Stimulated activated CD8-positive, alpha-beta memory T cell treated with anti-CD3 and anti-CD28 coated beads, Interleukin-2, amount 100 ng/mL, for 48 hours (primary cell): ENCODE measurements at places on chromosomes 4 and X.

DNA sequence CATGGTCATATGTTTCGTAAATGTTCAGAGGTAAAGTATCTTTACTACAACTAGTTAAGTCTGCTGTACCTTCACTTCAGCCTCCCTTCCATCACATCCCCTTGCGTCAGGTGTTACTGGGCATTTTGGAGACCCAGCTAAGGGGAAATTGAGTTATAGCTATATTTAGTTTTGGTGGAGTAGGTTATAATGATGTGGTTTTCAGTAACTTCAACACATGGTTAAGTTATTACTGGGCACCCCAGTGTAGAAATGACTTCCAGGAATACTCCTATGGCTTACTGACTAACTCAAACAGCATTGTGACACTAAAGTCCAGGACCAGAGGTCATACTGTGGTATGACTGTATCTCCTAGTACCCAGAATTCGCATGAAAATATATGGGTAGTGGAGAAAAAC lies 23.4 kb upstream of the ACSL1 start:
- DNase-seq = no peak

DNA sequence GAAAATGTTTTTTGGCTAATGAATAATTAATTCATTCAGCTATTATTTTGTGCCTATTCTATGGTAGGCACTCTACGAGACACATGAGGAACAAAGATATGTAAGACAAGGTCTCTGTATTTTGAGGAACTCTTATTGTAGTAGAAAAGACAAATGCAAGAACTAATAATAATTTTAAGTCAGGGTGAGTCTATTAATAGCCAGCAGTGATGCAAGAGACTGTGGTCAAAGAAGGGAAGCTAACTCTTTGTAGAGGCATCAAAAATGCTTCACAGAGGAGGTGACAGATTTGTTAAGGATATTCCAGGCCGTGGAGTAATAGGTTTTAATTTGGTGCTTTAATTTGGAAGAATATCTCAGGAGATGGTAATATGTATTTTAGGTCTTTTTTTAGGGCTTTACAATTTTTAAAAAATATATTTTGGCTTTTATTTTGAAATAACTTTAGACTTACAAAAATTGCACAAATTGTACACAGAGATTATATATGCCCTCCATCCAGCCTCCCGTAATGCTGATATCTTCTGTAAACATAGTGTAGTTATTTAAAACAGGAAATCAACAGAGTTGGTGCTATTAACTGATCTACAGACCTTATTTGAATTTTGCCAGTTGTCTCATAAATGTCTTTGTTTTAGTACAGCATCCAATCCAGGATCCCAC lies 48.1 kb downstream of the DCLK2 start:
- DNase-seq = no peak

DNA sequence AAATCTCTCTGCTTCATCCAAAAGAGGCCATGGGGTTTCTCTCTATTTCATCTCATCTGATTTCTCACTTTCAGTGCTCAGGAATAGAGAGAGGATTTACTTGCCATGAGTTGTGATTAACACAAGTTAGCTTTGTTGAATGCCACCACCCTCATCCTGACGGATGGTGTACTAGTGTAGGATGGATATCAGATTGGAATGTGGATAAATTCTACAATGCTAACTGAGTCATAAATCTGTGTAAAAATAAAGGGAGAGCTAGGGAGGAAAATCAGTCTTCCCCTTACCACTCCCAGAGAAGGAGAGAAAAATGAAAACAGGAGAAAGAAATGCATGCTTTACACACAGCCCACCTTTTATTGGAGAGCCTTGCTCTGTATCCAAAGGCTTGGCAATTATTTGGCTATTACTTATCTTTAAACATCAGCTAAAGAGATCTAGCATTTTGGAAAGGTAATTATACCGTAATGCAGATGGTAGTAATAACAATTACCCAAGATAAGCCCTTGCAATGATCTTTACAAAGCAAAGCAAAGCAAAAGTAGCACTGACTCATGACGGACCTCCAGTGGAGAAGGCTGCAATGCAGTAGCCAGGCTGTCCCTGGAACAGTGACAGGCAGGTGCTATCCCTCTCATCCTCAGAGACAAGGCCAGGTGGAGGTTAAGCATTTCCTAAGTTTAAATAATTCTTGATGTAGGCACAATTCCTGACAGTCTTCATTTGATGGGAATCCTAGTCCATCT lies 306.3 kb upstream of the PPARGC1A start:
- no peak for DNase-seq

DNA sequence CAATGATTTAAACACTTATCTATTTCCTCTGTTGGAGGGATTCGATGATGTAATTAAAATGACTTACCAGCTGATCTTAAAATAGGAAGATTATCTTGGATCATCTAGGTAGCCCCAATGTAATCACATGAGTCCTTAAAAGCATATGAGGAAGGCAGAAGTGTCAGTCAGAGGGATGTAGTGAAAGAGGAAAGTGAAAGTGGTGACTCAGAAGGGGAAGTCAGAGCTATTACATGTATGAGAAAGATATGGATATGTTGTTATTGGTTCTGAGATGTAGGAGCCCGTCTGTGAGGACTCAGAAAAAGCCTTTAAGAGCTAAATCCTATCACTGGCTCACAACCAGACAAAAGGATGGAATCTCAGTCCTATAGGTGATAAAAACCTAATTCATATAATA lies 456.4 kb downstream of the DACH2 start:
- no peak for DNase-seq

- no peak for DNase-seq
Measured at GRCh38 chr4:138774940-138775339, 240.6 kb upstream of the NOCT start.

DNA sequence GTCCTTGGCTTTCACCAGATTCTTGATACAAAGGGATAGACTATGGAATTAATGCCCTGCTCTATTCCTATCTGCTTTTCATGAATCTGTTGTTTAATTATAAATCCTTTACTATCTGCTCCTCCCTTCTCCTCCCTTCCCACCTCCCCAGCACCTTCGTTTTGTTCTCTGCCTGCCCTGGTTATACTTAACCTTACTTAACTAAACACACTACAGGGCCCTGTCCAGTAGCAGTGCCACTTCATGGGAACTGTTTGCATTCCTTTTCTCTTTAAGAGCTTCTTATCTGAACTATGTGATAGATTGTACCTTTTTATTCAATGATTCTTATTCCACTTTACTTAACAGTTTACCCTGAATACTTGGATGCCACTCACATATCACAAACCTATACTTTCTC lies 830 bp downstream of the HOPX start:
- DNase-seq = no peak

DNA sequence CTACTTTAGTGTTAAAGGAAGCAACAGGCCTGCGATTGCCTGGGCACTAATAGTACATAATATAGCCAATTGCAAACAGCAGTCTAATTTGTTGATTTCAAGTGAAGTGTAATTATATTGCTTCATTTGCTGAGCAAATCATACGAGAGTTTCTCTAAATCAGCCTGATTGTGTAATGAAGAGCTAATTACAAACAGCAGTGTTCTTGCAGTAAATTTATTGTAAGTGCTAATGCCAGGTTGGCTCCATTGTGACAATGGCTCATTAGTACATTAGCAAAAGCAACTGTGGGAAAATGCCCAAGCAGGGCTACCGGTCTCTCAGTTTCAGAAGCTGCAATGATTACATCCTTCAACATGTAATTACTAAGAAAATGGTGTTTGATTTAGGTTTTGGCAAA lies 591.5 kb downstream of the GALNTL6 start:
- no peak for DNase-seq

DNA sequence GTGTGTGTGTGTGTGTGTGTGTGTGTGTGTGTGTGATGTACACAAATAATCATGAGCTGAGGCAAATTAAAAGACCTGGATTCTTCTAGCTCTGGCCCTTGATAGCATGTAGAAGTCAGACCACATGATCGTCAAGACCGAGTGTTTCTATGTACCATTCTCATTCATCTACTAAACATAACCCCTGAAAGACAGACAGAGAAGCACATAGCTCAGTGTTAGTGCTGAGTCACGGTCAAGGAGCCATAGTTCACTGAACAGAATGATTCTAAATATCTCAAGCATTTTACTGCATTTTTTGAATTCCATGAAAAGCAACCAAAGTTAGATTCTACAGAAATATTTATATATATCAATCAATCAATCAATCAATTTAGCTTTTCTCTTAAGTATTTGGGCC lies 412.3 kb upstream of the CXorf51A start:
- no peak for DNase-seq

GRCh38 chrX:104482757-104483156 lies 83.2 kb upstream of the IL1RAPL2 start:
- DNase-seq = no peak

DNA sequence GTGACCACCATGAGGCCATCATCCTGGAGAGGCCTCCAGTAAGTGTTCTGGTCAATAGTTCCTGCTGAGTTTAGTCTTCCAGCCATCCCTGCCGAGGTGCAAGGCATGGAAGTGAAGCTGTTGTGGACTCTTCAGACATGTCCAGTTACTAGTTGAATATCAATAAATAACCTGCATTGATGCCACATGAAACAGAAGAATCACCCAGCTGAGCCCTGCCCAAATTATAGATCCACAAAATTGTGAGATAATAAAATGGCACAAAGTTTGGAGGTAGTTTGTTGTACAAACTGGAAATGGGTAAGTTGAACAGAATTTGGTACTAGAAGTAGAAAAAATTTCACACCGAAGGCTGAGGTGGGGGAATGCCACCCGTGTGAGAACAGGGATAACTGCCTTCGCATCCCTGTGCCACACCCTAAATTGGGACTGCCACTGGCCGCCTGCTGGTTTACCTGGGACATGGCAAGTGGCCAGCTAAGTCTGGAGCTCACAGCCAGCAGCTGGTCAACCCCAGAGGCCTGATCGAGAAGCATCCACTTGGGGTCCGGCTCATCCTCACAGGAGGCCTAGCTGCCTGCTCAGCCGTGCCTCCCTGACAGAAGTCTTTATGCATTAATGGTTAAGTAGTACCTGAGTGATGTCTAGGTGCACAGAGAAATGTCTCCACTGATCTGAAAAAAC lies 184.5 kb downstream of the SPRY1 start:
- no peak for DNase-seq

- no peak for DNase-seq
Measured at GRCh38 chr4:159239629-159240028, 136.8 kb downstream of the RAPGEF2 start.

GRCh38 chrX:140151316-140151715 lies 186.0 kb upstream of the CXorf66 start:
- no peak for DNase-seq

DNA sequence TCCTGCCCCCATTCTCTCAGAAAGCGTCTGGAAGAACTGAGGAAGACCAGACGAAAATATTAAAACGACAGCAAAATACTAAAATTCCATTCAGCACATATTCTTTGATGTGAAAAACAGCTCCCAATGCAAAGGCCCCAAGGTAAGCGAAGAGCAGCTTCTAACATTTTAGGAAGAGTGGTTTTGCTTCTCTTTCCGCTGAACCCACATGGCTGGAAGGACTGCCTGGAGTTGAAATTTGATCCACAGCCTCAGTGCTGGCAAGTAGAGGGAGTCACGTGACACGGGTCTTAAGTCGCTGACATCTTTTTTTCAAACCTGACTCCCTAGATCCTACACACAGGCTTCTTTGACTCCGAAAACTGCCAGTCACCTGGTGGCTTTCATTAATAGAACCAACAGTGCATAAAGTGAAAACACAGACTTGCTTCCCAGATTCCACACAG lies at the start of gene FAM13A:
Gene FAM13A (minus strand): TSS at position 233 of the 446 bp plus-strand sequence. CDS start 221 bp downstream, at position 12.
- no peak for DNase-seq

GRCh38 chr4:173332021-173332487 lies 2.1 kb downstream of the HMGB2 start:
- no peak for DNase-seq

GRCh38 chr4:180960743-180961401 lies 1282.3 kb upstream of the TENM3 start:
- no peak for DNase-seq

- no peak for DNase-seq
Measured at GRCh38 chr4:65391382-65391781, 278.9 kb downstream of the EPHA5 start.

- no peak for DNase-seq
Measured at GRCh38 chr4:53943345-53944085, 120.9 kb downstream of the CHIC2 start.

DNA sequence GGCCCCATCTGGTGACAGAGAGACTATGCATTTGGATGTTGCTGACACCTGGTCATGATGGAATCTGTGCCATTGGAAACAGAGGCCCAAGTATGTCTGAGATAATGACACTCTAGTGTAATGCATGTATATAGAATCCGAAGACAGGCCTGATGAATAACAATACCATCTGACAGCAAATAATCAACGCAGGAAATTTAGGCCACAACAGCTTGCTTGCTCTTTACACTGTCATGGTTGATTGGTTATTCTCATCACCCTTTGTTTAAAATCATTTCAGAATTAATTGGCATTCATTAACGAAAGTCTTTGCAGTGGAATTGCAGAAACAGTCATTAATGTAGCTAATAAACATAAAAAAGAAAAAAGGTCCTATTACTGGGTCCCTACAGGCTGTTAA lies 194.8 kb downstream of the AFF2 start:
- no peak for DNase-seq

GRCh38 chrX:125769628-125770027 lies 396.5 kb downstream of the DCAF12L2 start:
- no peak for DNase-seq

- DNase-seq = no peak
Measured at GRCh38 chr4:4859799-4860599, 534 bp downstream of the MSX1 start.

DNA sequence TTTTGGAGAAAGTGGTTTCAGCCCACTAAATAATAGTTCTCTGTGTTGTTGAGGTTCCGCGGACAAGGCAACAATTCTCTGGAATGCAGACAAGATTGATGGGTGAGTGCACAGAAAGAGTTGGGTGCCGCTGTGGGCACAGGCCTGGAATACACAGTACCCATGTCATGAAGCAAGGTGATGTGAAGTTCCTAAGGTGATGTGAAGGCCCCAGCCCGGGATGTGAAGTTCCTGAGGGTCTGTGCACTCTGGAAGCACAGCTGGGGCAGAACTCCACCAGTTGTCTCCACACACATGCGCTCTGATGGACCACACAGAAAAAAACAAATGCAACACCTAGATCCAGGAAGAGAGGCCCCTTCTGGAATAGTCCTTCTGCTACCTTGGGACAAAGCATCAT lies 86.6 kb upstream of the BMPR1B start:
- DNase-seq = no peak

DNA sequence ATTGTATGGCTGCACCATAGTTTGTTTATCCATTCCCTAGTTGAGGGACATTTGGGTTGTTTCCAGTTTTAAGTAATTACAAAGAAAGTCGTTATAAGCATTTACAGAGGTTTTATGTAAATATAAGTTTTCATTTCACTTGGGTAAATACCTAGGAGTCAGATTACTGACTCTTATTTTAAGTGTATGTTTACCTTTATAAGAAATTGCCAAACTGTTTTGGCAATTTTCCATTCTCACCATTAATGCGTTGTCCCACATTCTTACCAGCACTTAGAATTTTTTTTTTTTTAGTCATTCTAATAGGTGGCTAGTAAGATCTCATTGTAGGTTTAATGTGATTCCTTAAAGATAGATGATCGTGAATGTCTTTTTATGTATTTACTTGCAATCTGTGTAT lies 121.5 kb upstream of the NR3C2 start:
- DNase-seq = no peak
